ENCODE measurements at places on chromosomes 16 and 17.

DNA sequence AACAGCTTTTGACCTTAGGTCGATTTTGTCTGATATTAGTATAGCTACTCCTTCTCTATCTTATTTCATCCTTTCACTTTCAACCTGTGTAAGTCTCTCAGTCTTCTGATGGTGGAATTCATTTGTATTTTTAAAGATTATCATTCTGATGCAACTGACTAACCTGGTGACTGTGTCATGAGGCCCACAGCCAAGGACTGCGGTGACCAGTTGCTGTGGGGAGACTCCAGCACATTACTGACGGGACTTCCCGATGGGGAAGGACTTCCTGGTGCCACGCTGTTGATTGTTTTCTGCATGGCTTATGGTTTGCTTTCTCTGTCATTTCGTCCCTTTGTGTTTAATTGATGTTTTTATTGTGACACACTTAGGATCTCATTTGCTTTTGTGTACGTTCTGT lies 34.2 kb downstream of the RMI2 start:
- no peak for DNase-seq

DNA sequence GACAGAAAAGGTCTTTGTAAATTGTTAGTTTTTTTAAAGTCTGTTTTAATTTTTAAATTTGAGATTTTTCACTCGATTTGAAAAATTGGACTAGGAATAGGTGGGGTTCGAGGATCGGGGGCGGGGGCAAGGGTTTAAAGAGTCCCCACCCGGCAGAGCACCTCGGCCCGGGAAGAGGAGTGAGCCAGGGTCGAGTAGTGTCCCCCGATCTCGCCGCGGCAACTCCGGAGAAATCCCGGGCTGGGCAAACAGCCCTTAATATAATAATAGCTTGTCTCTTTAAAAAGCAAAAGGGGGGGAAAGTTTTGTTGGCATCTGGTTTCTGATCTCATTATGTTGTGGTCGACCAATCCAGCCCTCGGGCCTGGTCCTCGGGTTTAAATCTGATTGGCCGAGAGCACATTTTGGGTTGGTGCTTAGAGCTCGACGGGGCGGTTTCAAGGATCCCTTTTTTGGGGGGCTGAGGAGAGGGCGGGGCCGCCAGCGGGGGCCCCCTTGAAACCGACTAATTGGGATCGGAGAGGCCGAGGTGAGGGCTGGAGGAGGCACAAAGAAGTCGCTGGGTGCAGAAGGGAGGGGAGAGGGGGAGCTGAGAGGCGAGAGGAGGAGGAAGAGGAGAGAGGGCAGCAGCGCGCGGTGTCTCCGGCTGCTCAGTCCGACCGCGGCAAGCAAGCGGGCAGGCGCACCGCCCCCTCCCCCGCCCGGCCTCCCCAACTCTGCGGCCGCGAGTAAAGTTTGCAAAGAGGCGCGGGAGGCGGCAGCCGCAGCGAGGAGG lies at the start of gene FZD2:
Gene FZD2, plus strand, starts transcription at position 653 of the 775 bp plus-strand sequence. CDS start 205 bp downstream, outside the sequence.
- no peak for DNase-seq

DNA sequence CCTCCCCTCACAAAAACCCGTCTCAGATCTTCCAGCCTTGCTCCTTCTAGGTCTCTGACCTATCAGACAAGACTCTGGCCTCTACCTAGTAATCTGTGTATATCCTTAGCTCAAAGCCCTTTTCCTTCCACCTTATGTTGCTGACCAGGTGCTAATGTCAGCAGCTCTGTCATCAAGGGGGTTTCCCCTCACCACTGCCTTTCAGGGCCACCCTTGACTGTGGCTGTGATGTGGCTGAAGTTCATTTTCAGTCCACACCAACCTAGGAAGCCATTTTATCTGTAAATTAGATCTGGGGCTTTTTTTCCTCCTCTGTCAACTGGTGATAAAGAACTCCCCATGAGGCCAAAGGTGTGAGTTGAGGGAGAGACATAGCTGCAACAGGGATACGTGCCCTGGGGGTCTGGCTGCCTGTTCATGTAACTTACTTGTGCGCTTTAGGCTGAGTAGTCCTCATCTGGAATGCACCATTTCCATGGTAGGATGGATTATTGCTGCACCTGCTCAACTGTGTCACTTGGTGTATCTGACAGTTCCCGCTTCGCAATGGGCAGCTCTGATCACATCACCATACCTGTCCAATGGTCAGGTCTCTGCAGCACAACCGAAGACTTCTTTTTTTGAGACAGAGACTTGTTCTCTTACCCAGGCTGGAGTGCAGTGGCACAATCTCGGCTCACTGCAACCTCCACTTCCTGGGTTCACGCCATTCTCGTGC lies 14.7 kb upstream of the RUNDC3A start:
- no peak for DNase-seq

GRCh38 chr16:58518083-58518979 lies 3.0 kb downstream of the SETD6 start:
- no peak for DNase-seq

GRCh38 chr17:2061441-2061958 lies 6.6 kb downstream of the HIC1 start:
- DNase-seq: no peak

- no peak for DNase-seq
These were observed 2.7 kb downstream of the FOXJ1 start for GRCh38 chr17:76138234-76138895.

- no peak for DNase-seq
These were observed 6.3 kb downstream of the GNPTG start for GRCh38 chr16:1357906-1358566.

DNA sequence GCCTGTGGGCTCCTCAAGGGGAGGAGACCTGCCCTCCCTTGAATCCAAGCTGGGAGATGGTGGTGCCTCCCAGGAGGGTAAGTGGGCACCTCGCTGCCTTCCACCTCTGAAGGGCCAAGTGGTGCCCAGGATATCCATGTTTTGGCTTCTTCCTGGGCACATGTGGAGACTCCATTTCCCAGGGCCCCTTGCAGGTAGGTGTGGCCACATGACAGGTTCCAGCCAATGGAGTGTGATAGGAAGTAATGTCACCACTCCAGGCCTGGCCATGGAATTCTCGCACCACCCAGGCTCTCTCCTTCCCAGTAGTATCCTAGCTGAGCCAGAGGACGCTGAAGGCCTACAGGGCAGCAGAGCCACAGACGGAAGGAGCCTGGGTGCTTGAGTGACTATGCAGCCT lies 17.6 kb upstream of the PEMT start:
- DNase-seq: no peak

- no peak for DNase-seq
These were observed 4.5 kb upstream of the ASIC2 start for GRCh38 chr17:33297643-33298042.

DNA sequence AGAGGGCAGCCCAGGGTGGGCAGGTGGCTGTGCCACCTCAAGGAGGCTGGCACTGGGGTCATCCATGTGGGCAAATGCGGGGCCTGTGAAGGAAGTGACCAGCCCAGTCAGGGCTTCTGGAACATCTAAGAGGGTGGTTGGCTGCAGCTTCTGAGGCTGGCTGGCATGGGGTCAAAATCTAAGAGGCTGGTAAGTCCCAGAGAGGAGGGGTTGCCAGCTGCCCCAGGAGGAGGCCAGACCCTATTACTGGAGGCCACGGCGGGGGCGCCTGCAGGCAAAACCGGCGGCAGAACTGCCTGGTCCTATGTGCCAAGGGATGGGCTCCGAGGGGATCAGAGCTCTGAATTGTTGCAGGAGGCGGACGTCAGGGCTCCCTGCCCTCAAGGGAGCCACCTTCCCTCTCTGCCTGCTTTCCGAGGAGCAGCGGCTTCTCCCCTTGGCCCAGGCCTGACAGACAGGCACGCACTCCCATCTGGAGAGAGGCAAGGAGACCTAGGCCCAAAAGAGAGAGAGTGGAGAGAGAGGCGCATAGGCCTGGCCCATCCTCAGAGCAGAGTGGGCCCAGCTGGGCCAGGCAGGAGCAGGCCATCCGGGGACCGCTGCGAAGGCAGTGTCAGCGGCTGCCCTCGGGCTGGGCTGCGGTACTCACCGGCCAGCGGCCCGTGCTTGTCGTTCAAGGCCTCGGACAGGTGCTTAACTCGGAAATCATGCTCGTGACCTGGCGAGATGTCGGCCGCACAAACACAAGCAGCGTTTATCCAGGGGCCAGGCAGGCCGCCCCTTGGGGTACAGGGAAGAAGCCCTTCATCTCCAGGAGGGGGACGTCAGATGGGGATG lies 10.9 kb downstream of the ZACN start:
- no peak for DNase-seq

DNA sequence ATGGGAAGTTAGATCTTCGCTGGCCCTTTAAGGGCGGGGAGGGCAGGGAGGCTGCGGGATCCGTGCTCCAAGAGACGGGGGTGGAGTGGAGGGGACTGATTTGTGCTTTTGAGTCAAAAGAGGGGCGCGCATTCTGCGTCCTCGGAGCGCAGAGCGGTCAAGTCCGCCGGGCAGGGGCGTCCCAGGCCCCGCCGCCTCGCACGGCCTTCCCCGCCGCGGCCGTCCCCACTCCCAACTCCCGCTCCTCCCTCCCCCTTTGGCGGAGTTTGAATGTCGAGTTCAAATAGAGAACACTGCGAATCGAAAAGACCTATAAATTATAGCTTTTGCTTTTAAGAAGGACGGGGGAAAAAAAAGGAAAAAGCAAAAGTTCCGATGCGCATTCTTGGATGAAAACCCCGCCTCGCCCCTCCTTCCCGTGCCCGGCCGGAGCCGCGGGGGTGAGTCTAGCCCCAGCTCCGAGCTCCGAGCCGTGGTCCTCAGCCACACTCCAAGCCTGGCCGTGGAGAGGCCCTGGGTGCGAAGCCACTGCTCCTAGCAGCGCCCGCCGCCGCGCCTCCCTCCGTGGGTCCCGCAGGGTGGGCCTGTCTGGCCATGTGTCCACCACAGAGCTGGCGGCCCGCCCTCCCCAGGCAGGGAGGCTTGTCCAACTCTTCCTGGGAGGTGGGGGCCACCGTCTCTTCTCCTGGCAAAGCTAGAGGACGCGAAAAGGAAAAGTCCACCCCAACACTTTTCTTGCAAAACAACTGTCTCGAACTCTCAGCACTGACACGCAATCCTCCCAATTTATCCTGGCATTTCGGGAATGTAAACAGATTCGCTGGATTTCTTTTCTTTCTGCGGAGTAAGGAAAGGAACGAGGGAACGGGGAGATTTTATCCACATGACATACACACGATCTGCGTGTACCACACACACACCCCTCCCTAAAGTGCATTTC lies 3.6 kb downstream of the CBX8 start:
- no peak for DNase-seq
